ENCODE measurements at places on chromosomes 6 and 20.
A peak's percentile ranks its signal among the peaks of the same experiment; 100 is the strongest.

- DNase-seq = no peak
These were observed 9.2 kb downstream of the PEDS1 start for GRCh38 chr20:50144362-50144761.

GRCh38 chr6:170142559-170142958 lies 148.3 kb downstream of the DLL1 start:
- no peak for DNase-seq

- no peak for DNase-seq
These were observed 211.6 kb downstream of the WDR27 start for GRCh38 chr6:169490246-169490641.

GRCh38 chr6:16769131-16769985 lies 8.1 kb upstream of the ATXN1 start:
- DNase-seq = peak; percentile 19

GRCh38 chr6:149723771-149724417 lies 6.0 kb upstream of the LATS1 start:
- DNase-seq = peak; percentile 24

DNA sequence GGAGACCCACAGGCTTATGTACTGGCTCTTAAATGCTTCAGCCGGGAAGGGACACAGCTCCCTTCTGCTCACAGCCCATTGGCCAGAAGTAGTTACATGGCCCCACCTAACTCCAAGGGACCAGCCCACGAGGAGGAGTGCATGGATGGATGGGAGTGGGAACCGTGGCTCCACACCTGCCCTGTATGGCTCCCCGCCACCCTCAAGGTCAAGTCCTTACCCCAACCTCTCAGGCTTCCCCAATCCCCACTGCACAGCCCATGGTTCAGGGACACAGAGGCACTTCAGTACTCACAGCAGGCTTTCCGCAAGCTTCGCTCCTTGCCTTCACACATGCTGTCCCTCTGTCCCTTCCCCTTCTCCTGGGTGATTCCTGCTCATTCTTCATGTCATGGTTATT lies 137.9 kb upstream of the KCNG1 start:
- no peak for DNase-seq

- DNase-seq = no peak
These were observed 233.4 kb upstream of the ID4 start for GRCh38 chr6:19603721-19604120.

GRCh38 chr6:1622220-1622850 lies 12.6 kb downstream of the FOXC1 start:
- no peak for DNase-seq

- DNase-seq = no peak
These were observed 232.5 kb downstream of the PKHD1 start for GRCh38 chr6:51854876-51855275.

DNA sequence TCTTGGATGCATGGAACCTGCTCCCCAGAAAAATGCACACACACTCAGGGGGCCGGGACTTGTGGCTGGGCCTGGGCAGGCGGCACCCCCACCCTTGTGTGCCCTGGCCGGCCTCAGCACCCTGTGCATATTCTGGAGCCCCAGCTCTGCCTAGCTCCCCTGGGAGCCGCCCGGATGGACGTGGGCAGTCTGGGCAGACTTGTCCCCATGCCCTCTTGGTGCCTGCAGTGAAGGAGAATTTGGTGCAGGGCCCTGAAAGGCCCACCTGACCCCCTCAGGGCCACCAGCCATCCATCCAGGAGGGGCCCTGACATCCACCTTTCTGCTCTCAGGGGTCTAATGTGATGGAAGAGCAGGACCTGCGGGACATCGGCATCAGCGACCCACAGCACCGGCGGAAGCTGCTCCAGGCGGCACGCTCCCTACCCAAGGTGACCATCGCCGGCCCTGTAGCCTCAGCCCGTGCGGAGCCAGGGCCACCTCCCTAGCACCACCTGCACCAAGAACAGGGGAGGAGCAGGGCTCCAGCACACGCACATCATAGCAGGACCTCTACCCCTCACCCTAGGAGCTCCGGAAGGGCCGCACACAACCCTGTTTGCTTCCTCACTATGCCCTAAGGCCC lies 62.8 kb downstream of the TCP11 start:
- DNase-seq = no peak

- DNase-seq = no peak
These were observed 557 bp upstream of the DHX35 start for GRCh38 chr20:38961530-38962043.

DNA sequence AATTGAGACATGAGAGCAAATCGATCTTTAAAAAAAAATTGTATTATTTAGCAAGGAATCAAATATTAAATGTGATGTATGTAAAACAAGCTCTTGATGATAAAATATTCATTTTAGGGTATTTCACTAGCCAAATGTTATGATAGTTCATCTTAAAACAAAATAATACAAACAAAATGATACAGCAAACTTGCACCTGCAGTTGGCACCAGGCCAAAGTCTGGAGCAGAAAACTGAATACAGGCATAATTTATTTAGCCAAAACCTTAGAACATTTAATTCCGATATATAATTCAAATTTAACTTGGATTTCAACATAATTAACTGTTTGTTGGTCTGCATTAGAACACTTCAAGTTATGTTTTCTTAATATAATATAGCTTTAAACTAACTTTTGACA lies 60.9 kb downstream of the EPHA7 start:
- DNase-seq = no peak

DNA sequence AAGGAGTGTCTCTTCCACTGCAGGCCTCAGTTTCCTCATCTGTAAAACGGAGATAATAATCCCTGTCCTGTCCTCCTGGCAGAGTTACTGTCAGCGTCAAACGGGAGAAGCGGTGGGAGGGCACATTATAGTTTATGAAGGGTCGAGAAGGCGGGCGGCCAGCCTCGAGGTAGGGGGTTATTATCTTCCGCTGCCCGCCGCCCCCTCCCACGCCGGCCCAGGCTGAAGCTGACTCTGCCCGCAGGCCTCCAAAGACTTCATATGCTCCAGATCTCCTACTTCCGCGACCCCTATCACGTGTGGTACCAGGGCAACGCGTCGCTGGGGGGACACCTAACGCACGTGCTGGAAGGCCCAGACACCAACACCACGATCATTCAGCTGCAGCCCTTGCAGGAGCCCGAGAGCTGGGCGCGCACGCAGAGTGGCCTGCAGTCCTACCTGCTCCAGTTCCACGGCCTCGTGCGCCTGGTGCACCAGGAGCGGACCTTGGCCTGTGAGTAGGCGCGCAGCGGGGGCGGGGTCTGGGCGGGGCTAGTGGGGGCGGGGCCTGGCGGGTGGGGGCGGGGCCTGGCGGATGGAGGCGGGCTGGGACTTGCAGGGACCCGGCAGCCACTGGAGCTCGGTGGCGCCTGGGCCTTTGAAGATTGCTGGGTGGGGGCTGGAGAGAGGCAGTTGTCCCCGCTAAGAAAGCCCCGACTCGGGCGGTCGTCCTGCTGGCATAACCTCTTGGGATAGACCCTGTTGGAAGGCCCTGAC lies 2.8 kb downstream of the PROCR start:
- no peak for DNase-seq

DNA sequence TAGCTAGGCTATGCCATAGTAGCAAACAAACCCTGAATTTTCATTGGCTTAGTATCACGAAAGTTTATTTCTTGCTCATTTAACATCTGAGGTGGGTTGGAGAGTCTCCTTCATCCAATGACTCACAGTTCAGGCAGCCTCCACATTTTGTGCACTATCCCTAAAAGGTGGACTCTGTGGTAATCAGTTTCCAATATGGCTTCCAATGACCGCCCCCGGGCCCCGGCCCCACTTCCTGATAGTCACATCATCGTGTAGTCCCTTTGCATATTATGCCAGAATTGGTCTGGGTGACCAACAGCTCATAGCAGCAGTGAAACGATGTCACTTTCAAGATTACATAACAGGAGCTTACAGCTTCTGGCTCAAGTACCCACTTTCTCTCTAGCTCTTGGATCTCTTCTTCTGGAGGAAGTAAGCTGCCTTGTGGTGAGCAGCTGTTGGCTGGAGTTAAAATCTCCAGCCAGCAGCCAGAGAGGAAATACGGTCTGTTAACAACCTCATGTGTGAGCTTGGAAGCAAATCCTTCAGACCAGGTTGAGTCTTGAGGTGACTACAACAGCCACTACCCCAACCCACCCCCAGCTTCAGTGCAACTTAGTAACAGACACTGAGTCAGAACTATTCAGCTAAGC lies 7.8 kb downstream of the HCRTR2 start:
- DNase-seq = no peak

GRCh38 chr6:90107771-90108282 lies 188.8 kb downstream of the BACH2 start:
- DNase-seq = no peak

DNA sequence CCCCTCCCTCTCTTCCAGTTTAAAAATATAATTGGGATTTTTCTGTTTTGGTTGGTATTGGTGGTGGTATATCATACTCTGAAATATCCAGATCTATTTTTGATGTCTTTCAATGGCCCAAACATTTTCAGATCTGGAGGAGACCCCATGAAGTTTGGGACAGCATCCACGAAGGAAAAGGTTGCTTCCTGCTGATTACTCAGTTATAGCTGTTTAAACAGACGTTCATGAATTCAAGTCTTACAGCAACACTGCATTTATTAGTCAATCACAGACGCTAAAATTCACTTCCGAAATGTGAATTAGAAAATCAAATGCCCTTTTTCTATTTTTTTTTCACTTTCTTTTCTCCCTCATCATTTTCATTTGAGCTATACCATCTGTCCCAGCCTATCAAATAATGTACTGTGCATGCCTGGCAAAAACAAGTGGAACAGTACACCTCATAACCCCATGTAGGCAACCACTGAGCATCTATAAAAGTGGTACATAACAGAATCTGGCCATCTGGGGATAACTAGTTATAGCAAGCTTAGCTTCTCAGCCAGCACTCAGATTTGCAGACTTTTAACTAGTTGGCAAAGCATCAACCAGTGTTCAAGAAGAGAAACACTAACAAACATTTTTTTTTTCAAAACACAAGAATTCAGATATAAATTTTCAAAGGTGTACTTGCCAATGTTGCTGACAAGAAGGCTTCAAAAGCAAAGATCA lies 124.5 kb downstream of the HIVEP2 start:
- DNase-seq = no peak

DNA sequence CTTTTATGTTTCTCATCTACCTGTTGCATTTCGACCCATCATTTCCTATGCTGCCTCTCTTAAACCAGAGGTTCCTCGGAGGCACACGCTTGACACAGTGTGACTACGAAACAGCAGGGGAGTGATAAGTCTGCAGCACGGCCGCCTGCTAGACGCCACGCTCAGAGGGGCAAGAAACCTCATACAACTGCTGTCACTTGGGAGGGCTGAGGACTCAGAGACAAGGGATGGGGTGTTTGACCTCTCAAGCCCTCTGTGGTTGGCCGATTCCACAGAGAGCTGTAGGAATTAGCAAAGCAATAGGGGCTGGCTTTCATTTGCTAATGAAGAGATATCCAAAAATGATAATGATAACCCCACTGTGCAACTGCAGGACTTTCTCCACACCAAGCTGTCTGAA lies 372.5 kb downstream of the ZFAND3 start:
- DNase-seq = no peak

DNA sequence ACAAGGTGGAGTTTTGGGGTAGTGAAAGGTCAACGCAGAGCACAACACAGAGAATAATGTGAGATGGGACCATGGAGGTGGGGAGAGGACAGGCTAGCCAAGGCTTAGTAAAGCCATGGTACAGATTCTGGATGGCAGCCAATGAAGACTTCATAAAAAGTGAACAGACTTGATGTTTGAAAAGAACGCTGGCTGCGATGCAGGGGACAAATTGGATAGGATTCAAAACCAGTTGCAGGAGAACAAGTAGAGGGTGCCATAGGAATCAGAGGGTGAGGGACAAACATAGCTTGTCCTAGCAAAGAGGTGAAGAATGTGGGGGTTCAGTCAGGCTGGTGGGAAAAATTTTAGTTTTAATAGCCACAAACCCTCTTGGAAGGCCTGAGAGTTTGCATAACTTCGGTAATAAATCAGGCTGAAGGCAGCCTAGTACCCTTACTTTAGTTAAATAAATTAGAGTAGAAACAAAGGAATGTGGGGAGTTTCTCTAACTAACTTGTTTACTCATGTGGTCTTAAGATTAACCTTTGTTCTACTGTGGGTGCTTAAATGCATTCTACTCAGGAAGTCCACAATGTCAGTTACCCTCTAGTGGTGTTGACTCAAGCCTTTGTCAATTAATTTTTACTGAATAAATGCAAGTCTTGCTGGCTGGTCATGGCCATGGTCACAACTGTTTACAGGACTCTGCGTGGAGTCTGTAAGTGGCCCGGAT lies 216.4 kb downstream of the C6orf118 start:
- DNase-seq = no peak

GRCh38 chr6:74942130-74942529 lies 263.7 kb downstream of the COL12A1 start:
- no peak for DNase-seq

DNA sequence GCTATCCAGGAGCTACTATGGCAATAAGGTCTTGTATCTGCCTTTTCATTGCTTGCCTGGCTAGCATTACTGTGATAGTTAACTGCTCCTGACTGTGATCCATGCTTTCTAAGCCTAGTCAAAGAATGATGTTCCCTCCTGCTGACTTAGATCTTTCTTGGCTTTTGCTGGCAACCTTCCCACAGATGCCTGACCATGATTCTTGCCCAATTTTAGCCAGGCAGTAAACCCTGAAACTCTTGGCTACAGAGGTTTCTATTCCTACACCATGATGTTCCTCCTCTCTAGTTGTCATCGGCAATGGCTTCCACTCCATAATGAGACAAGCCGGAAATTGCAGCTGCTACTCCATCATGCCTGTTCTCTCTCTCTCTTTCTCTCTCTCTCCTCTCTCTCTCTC lies 238.1 kb downstream of the HAO1 start:
- no peak for DNase-seq

- no peak for DNase-seq
These were observed 43.6 kb downstream of the CTCFL start for GRCh38 chr20:57481281-57481711.

DNA sequence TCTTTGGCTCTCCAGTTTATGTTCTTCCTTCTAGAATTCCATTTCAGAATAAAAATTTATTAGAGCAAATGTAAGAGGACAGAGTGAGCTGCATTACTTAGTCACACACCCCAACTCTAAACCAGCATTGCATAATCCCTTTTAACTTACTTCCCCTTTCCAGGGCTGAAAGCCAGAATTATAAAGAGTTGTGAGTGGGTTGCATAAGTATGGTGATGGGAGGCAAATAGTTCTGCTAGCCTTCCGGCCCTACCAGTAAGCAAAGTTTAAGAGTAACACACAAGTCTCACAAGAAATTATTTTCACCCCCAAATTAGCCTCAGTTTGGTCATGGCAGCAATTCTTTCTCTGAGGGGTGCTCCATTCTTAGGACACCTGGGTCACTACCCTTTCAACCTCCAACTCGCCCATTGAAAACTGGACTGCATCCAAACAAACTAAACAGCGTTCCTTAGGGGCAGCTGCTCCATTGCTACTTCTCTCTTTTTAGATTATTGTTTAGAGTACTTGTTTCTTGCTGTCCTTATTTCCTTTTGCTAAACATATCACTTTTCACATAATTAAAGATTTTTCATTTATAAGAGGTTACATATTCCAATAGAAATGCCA lies 1.6 kb downstream of the KIAA0408 start:
- DNase-seq = no peak

- DNase-seq = no peak
These were observed 31.5 kb downstream of the RRBP1 start for GRCh38 chr20:17650301-17651128.
